Left hindlimb (tissue), 1 donor: ENCODE measurements at places on chromosomes 4 and X.
A peak's percentile ranks its signal among the peaks of the same experiment; 100 is the strongest.

DNA sequence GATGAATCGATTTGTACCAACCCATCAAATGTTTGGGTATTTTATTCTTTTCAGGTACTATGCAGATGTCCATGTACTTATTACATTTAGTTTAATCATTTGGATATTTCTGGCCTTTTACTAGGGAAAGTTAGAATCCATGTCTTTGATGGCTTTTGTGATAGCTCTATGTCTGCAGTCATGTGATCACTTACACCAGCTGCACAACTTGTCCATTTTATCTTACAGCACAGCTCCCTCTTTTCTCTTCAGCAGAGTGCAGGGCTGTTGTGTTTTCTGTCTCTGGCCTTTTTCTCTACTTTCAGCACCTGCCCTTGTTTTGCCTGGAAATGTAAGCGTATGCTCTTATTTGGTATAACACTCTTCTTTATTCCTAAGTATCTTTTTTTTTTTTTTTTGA lies 30.6 kb downstream of the WWC2 start:
- DNase-seq, result no peak

DNA sequence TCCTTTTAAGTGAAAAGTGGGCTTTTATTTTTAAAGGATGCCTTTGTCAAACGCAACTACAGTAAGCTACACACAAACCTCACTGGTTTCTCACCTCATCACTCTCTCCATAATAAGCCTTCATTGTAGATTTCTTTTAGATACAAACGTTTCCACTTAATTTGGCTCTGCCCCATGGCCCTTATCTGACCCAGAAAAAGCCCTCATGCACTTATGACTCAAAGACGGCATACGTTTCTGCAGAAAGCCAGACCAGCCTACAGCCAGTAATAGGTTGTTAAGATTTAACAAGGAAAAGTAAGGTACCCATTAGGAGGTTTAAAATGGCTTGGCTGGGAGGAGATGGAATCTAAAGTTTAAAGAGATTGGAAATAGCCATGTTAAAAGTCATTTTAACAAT lies 914.6 kb upstream of the INTU start:
- peak; percentile 37 for DNase-seq

- DNase-seq, result no peak
Measured at GRCh38 chr4:126012691-126013290, 698.0 kb downstream of the FAT4 start.

- DNase-seq, result no peak
Measured at GRCh38 chr4:180086480-180087190, 2156.6 kb upstream of the TENM3 start.

- DNase-seq, result no peak
Measured at GRCh38 chr4:158259955-158260575, 49.8 kb downstream of the TMEM144 start.

GRCh38 chr4:6071959-6072720 lies 53.9 kb upstream of the C4orf50 start:
- no peak for DNase-seq

- DNase-seq, result no peak
Measured at GRCh38 chr4:33825685-33826084, 2418.6 kb downstream of the ARAP2 start.

GRCh38 chr4:157358439-157358838 lies 137.9 kb downstream of the GRIA2 start:
- DNase-seq, result no peak

DNA sequence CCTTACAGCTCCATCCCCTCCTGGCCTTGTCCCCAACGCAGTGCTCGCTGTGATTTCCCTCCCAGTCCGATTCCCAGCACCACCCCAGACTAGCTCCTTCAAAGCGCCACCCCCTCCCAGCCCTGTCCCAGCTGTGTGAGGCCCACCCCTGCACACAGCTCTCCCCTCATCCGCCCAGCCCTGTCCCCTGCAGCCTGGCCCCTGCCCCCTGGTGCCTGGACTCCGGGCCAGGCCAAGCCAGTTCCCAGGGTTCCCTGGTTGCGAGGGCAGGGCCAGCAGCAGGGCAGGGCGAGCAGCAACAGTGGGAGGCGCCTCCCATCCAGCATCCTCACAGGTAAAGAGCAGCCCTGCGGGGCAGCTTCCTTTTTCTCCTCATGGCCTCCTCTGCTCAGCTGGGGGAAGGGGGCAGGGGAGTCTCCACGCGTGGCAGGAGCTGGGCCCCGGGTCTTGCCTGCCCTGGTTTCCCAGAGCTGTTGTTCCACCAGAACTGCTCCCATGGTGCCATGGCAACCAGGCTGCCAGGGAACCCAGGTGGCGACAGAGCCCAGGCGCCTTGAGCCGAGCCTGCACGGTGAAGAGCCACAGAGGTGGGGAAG lies 24.8 kb downstream of the IQSEC2 start:
- no peak for DNase-seq

DNA sequence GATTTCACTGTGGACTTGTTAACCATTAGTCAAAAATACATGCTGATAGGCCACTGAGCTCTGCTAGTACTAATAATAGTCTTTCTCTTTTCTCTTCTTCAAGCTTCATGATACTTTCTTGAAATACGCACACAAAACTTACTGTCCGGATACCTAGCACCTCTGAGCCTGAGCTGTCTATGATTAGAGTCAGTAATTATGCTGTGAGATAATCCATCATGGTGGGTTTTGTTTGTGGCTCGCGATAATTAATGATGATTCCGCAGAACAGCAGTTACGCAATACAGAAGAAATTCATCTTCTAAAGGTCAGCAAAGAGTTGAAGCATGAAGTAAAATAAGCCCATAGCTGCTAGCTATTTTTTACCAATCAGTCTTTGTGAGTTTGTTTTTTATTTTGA lies 511.5 kb upstream of the GALNT7 start:
- DNase-seq, result no peak

- DNase-seq, result no peak
Measured at GRCh38 chrX:49312176-49312575, 8.7 kb downstream of the GAGE10 start.

DNA sequence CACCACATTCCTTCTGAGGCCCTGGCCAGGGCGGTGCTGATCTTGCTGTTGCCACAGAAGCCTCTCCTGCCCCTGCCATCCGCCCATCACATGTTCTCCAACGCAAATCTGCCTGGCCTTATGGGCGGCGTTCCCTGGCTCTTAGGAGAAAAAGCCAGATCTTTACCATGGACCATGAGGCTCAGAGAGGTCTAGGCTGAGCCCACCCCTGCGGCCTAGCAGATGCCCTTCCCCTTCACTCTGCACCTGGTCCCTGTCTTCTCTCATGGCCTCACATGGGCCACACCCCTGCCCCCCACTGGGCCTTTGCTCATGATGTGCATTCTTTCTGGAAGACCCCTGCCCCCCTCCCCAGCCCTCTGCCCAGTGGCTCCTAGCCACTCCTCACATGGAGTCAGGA lies 78.5 kb downstream of the CRMP1 start:
- DNase-seq, result no peak

GRCh38 chrX:96861661-96862060 lies 22.0 kb upstream of the RPA4 start:
- no peak for DNase-seq

DNA sequence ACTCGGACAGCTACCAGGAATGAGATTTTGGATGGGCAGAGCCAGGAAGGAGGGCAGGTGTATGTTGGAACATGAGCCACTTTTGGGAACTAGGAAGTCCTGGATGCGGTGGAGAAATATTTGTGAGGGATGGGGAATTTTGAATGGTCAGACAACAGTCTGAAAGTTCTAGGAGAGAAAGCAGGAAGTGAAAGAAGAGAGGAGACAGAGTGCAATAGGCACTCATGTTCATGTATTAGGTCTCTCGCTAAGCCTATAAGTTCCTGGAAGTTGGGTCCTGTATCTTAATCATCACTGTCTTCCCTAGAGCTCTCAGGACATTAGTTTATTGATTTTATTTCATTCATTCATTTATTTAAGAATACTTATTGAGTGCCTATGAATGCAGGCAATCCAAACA lies 65.7 kb upstream of the CITED1 start:
- no peak for DNase-seq

DNA sequence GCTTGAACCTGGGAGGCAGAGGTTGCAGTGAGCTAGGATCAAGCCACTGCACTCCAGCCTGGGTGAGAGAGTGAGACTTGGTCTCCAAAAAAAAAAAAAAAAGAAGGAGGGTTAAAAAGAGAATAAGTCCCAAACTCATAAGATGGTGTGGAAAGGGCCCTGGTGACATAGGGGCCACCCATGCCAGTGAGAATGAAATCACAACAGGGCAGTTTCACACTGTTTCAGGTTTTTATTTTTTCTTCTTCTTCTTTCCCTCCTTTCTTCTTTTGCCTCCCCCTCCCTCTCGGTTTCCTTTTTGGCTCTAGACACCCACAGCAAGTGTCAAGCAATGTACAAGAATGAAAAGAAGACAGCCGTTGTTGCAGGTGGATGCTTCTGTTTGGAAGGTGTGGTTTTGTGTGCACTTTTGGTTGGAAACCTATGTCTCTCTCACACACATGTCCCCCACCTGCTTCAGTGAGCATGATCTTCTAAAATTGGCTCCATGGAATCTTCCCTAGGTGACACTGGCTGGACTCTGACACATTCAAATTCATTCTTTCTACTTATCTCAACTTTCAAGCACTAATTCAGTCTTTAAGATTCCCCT lies 14.4 kb upstream of the TLR8 start:
- no peak for DNase-seq

- no peak for DNase-seq
Measured at GRCh38 chr4:127364911-127365310, 267.8 kb upstream of the INTU start.

- DNase-seq, result no peak
Measured at GRCh38 chr4:172736046-172736445, 432.6 kb upstream of the GALNT7 start.

DNA sequence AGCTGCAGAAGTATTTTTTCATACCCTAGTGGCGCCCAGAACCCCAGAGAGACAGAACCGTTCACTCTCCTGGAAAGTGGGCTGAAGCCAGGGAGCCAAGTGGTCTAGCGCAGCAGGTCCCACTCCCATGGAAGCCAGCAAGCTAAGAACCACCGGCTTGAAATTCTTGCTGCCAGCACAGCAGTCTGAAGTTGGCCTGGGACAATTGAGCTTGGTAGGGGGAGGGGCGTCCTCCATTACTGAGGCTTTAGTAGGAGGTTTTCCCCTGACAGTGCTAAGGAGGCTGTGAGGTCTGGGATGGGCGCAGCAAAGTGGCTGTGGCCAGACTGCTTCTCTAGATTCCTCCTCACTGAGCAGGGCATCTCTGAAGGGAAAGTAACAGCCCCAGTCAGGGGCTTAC lies 84.5 kb upstream of the ATXN3L start:
- no peak for DNase-seq

GRCh38 chrX:71191248-71191647 lies 31.8 kb upstream of the GJB1 start:
- no peak for DNase-seq

- DNase-seq, result no peak
Measured at GRCh38 chr4:52948057-52948423, 85.9 kb downstream of the RASL11B start.

GRCh38 chrX:121755541-121755940 lies 708.1 kb downstream of the GLUD2 start:
- no peak for DNase-seq

DNA sequence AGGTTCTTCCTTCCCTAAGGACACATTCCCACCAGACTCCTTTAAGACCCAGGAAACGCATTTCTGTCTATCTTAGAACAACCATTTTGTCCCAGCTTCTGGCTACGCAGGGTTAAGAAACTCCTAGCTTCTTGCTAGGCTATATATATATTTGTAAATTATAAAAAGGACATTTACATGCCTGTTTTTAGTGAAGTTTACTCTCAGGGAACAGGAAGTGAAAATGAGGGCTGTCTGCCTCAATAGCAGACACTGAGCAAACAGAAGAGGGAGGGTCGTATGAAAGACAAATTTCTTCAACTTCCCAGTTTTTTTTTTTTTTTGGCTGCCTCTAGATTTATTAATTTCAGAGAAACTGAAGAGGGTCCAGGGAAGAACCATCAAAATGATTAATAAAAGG lies 9.3 kb upstream of the FRMPD3 start:
- DNase-seq, result no peak

DNA sequence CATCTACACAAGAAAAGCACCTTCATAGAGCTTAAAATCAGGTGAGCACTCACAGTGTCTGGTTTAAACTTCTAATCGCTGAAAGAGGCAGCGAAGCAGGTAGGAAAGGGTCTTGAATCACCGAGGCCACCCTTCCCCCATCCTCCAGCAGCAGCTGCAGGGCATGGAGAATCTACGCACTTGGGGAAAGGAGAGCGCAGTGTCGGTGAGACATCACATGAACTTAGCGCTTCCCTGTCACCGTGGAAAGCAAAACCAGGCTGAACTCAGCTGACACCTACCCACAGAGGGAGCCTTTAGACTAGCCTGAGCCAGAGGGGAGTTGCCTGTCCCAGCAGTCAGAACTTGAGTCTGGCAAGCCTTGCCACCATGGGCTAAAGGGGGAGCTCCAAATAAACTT lies 197.2 kb upstream of the ZFP42 start:
- DNase-seq, result no peak

GRCh38 chr4:29983890-29984289 lies 736.3 kb upstream of the PCDH7 start:
- DNase-seq, result no peak

- no peak for DNase-seq
Measured at GRCh38 chr4:73852771-73853170, 325 bp upstream of the PF4V1 start.

- no peak for DNase-seq
Measured at GRCh38 chr4:106351016-106351415, 17.6 kb downstream of the GIMD1 start.

DNA sequence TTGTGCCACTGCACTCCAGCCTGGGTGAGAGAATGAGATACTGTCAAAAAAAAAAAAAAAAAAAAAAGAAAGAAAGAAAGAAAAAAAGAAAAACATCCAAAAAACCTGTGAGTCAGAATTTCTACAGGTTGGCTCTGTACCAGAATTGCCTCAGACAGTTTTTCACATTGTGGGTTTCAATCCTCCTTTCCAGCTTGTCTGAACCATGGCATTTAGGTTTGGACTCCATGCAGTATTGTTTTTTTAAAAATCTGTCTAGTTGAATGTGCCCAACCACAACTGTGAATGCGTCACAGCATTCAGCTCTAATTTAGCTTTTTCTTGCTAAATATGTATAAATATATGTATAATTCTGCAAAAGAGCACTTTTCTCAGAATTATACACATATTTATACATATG lies 31.4 kb upstream of the ARSH start:
- no peak for DNase-seq

DNA sequence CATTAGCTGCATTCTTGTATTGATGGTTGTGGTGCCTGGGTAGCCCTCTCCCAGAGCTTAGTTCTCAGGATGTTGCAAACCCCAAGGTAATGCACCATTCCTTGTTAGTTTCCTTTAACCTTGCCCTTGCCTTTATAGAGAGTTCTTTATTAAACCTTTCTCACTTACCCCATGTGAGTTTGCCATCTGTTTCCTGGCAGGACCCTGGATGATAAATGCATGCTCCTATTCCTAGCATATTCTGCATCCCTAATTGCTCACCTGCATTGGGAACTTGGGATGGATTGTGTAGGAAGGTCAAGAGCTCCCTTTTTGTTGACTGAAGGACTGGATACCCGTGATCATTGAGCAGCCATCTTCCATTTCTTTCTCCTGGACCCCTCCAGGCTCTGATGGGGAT lies 59.9 kb upstream of the AP1S2 start:
- no peak for DNase-seq

- DNase-seq, result no peak
Measured at GRCh38 chr4:79759793-79760192, 313.2 kb downstream of the ANTXR2 start.

- DNase-seq, result no peak
Measured at GRCh38 chr4:89284828-89285227, 22.8 kb downstream of the GPRIN3 start.

- DNase-seq, result no peak
Measured at GRCh38 chrX:71859637-71860036, 51.0 kb upstream of the NHSL2 start.
